ENCODE measurements at places on chromosomes 3 and 15. TPM values are rescaled to one million over a fixed set of nuclear protein-coding genes. Genes with fewer than 3 reads are reported as not detected.

The PPP1R14D gene
- not detected for polyA plus RNA-seq

The ZNF660 gene
- polyA plus RNA-seq: 0.41 TPM

The CHRNA7 gene
- not detected for polyA plus RNA-seq

The NDN gene
- polyA plus RNA-seq: 0.21 TPM

The HAUS2 gene
- polyA plus RNA-seq: 31.9 TPM

The CCR9 gene
- 0.45 TPM for polyA plus RNA-seq

The SOX14 gene
- polyA plus RNA-seq: not detected

DNA sequence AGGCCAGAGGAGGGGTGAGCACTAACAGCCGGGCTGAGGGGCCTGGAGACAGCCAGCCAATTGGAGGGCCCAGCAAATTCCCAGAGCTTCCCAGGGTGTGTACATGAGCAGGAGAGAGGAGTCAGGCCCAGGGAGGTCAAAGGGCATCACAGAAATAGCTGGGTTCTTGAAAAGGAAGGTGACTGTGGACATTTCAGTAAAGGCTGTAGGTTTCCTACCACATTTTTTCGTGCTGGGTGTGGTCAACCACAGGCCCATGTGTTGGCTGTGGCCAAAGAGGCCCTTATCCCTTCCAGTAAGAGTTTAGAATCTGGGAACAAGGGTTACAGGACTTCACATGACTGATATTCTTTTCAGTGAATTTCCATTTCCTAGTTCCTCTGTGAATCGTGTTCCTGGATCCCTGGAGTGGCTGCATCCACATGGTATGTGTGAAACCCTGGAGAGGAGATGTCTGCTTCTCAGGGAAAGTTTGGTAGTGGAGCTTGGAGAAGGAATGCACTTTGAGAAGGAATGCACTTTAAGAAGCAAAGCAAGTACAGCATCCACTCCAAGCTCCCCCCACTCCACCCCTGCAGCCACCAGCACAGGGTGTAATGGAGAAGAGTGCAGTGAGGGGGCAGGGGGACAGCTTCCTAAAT lies 73.2 kb upstream of the HEG1 start:
- no peak for DNase-seq

- DNase-seq: no peak
Measured at GRCh38 chr3:8891774-8892173, 71.5 kb downstream of the RAD18 start.

- DNase-seq: no peak
Measured at GRCh38 chr15:51051776-51052175, 42.9 kb downstream of the TNFAIP8L3 start.

DNA sequence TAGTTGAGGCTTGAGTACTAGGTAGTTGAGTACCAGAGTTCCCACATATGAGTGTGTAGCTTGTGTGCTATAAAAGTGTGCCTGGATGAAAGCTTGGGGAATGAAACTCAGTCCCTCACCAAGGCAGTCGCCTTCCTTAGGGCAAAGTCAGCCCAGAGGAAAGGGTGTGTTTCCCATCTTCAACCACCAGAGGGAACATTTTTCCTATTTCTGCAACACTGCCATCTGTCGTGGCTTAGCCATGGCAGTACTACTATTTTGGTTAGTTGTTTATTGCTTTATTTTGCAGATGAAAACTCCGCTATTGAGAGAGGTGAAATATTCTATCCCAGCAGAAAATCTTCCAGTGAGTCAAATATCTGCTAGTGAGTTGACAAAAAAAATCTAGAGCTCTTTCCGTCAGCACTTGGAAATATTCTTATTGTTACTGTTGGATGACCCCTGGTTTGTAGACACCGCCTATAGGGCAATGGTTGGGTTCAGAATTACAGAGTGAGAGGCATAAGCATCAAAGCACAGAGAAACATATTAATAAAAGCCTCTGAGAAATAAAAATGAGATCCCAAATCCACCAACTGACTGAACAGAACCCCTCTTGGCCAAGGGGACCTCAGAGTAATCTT lies 239.9 kb downstream of the CPNE4 start:
- peak; percentile 43 for DNase-seq

DNA sequence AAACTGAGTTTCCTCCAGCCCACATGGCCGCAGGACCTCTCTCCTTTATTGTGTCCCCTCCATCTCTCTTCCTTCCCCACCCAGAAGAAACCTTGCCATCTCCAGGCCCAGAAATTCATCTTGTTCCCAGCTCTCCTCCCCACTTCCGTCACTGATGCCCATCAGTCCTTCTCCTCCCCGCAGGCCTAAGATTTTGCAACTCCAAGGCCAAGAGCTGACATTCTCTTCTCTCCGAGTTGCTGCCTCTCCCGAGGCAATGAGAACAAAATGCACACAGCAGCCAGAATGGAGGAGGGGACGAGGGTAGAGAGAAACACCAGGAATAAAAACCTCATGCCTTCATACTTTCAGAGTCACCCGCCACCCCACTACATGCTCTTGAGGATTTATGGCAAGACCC lies 526.5 kb upstream of the PROK2 start:
- DNase-seq: no peak

- no peak for DNase-seq
Measured at GRCh38 chr3:117788506-117788905, 1078.9 kb downstream of the TUSC7 start.

DNA sequence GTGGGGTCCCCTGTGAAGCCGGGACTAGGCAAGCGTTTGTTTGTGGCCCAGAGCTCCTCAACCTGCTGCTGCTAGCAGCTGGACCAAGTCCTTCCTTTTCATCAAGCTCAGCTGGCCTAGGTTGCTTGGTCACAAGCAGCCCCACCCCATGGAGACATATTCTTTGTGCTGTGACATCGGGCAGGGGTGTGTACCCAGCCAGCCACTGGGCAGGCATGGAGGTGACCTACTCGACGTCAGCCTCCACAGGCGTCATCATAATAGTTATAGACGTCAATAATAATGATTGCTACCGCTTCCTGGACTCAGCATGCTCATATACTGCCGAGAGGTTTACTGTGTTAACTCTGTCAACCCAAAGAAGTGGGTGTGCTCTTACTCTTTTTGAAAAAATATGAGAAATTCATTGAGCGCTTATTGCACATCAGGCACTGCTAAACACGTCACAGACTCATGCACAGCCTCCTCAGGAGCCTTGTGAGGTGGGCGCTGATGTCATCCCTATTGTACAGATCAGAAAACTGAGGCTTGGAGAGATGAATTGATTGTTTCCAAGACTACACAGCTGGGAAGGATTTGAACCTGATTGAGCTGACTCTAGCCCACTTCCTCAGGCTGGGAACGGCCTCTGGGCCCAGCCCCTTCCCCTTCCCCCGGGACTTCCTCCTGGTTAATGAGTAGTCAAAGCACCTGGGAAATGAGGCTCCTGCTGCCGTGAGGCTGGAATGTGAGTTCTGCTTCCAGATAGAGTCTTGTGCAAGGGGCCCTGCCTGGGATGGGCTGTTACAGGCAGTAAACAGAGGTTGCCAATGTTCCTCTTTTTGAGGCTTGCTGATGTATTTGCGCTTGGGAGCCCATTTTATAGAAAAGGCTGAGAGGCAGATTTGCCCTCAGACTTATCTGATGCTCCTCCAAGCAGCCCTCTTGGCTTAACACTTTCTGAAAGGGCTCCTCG lies 16.2 kb downstream of the SLC6A6 start:
- no peak for DNase-seq

DNA sequence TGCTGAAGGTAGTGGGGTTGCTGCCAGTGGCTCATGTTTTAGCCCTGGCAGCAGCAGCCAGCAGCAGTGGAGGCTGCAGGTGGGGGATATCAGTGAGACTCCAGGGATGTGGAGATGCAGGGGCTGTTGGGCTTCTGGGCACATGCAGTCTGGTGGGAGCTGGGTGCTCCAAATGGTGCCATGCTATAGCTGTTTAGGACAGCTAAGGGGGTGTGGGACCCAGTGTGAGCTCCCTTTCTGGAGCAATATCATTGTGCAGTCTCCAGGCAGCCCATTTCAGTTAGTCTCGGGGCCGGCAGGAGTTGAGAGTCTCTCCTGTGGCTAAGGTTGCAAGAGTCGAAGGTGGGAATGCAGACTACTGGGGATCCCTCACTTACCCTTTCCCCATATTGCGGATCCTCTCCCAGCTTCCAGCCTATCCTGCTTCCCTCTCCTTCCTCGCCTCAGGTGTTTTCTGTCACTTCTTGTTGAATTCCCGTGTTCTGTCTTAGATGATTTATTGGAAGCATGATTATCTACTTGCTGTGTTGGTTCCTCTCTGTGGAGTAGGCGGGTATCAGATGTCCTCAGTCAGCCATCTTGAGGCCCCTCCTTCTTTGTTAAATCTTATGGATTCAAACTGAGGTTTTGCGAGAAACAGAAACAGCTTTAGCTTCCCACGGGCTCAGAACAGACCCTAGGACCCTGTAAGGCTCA lies 112.0 kb downstream of the FAM43A start:
- DNase-seq: no peak

DNA sequence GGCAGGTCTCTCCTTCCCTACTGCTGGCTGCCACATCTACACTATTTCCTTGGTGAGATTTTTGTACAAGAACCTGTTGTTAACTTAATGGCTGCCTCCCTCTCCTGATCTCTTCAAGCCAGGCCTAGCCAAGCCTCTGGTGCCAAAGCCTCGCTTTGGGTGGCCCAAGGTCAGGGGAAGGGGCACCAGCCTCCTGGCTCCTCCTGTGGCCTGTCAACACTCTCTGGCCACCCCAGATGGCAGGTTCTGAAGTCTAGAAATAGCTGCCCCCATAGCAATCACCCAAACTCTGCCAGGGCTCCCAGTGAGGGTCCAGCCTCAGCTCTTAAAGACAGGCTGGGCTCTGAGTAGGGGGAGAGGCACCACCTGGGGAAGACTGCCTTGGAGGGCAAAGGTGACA lies 5.0 kb downstream of the IFRD2 start:
- no peak for DNase-seq

DNA sequence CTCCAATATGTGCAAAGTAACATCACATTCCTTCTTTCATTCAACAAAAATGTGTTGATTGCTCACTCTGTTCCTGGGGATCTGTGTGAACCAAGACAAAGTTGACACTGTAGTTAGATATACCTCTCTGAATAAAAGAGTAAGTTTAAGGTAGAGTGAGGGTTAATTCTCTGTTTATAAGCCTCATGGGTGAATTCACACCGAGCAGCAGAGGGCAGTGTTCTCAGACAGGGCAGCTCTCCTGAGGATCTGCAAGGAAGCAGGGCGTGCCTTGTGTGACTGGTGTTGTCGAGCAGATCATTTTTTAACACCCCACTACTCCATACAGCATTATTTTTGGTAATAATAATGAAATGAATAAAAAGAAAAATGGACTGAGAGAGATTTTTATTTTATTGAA lies 34.4 kb downstream of the PAQR9 start:
- no peak for DNase-seq

DNA sequence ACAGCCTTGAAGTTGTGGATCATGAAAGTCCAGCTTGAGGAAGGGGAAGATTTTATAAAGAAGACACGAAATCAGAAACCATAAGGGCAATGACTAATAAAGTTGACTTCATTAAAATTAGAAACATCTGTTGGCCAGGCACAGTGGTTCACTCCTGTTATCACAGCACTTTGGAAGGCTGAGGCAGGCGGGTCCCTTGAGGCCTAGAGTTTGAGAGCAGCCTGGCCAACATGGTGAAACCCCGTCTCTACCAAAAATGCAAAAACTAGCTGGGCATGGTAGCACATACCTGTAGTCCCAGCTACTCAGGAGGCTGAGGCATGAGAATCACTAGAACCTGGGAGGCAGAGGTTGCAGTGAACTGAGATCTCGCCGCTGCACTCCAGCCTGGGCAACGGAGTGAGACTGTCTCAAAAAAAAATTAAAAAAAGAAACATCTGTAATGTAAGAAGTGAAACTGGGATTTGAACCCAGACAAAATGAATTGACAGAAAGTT lies 7.9 kb upstream of the UBXN7 start:
- DNase-seq: no peak

DNA sequence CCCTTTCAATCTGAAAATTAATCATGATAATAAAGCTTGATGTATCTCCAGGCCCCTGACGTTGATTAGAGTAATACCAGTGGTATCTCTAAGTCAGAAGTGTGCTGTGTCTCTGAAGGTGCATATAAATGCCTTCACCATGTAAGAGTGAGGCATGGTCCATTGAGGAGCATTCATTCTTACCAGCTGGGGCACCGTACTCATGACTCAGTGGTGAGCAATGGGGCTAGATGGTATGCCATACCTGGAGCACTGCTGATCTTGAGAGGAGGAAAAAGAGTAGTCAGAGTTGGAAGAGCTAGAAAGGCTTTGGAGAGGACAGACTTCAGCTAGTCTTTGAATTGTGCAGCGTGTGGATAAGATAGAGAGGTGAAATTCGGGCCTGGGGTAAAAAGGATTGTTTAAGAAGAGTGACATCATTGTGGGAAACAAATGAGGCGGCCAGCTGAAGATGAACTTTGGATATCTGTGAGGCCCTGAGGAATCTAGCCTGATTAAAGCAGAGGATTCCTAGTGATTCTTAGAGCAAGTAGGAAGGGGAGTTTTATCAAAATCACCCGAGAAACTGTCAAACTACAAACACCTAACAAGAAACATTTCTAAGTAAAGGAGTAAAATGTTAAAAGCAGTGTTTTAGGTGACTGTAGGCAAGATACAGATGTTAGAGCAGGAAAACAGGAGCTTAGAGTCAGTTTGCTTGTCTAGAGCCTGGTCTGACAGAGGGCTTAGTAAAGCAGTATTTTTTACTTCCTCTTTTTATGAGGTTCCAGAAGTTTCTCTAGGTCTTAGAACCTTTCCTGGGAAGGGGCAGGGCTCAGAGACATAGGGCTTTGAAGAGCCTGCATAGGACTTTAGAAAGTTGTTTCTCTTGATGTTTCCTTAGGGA lies 13.6 kb downstream of the TMOD3 start:
- DNase-seq: no peak

DNA sequence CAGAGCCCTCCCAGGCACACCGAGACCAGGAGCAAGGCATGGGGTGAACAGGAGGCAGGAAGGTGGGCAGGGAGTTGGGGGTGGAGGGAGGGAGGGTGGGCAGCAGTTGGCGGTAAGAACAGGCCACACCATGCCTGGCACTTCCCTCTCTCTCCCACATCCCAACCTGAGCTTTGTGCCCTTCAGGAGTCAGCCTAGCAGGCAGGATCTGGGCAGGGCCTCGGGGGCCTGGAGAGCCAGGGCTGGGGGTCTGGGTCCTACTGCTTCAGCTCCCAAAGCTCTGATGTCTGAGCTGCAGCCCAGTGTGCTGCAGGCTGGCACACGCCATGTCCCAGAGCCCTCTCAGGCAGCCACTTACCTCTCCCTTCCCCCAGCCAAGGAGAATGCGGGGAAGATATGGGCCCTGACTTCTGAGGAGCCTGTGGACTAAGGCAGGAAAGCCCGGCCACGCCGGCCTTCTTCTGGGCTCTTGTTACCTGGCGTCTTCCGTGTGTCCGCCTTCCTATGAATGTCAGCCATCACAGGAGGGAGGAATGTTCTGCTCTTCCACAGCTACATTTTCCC lies 2.9 kb upstream of the MYL3 start:
- no peak for DNase-seq
